Activated CD4-positive, alpha-beta T cell treated with anti-CD3 and anti-CD28 coated beads, Interleukin-2, amount 50 U/mL, for 16 hours (primary cell): ENCODE measurements at places on chromosomes 4 and X.

GRCh38 chr4:687048-687970 lies 1.6 kb downstream of the SLC49A3 start:
- no peak for DNase-seq

- no peak for DNase-seq
Observed at GRCh38 chrX:24424948-24425347, 40.1 kb upstream of the PDK3 start.

DNA sequence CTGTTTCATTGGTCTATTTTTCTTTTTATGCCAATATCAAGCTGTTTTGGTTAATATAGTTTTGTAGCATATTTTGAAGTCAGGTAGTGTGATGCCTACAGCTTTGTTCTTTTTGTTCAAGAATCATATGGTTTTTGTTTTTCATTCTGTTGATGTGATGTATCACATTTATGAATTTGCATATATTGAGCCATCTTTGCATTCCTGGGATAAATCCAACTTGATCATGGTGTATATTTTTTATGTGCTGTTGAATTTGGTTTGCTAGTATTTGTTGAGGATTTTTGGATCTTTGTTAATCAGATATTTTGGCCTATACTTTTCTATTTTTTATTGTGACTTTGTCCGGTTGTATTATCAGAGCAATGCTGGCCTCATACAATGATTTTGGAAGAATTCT lies 74.8 kb downstream of the GPAT3 start:
- no peak for DNase-seq

DNA sequence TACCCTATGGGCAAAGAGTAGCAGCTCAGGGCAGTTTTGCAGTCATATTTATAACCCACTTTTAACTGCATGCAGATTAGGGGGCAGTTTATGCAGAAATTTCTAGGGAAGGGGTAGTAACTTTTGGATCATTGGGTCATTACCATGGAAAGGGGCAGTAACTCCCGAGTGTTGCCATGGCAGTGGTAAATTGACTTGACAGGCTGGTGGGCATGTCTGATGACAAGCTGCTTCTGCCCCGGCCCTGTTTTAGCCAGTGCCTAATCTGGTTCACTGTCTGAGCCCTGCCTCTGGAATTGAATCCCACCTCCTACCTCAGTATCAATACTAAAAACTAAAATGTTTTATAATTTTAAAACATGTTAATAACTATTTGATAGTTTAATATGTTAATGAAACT lies 362.1 kb upstream of the ATOH1 start:
- no peak for DNase-seq

- DNase-seq = no peak
Observed at GRCh38 chr4:109959195-109959594, 46.5 kb downstream of the EGF start.

DNA sequence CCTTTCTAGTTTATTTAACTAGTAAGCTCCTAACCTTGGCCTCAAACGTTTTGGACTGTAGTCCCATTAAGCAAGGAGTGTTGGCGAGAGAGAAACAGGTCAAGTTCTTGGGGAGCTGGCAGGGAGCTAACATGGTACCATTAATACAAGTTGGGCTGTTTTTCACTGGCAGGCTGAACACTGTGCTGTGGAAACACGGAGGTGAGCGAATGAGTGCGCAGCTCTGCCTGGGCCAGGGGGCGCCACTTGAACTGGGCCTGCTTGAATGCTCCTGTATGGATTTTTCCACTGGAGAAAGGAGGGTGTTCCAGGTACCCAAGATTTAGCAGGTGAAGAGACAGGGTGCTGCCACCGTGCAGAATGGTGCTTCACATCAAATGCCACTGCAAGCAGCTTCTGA lies 7.4 kb upstream of the SMS start:
- DNase-seq = no peak

DNA sequence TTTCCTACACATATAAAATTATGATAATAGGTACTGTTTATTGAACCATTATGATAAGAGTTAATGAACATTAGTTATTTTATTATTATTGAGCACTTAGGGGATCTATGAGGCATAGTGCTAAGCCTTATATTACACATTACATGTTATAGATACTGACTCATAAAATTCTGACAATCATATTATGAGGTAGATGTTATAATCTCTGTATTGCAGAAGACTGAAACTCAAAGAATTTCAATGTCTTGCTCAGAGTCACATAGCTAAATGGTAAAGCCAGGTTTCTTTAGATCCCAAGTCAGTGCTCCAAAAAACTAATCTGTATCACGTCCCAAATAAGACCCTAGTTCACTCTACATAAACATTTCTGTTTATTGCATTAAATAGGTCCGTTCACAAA lies 207.2 kb upstream of the CNKSR2 start:
- DNase-seq = no peak

DNA sequence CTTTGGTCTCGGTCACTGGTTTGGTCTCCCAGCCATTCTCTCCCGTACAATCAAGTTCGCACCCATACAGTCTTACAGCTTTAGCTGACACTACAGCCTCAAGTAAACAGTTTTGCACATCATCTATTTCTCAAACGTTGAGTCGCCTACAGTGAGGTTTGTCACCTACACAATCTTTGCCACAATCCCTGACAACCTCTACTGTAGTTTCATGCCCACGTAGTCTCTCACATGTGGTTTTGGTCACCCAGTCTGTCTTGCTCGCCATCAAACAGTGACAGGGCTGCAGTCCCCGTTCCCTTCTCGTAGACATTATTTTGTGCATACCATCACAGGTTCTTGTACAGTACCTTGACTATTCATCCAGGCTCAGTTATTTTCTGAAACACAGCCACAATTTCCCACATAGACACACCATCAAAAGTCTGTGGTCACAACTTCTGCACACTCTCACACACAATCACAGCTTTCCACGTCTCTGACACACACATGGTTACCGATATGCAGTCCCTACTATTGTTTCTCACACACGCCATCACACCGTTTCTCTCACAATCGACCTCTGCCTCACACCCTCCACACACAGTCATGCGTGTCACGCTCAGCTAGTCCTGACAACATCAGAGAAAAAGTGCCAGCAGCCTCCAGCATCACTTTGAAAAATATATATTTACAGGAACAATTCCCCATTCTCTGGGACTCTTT lies 5.3 kb upstream of the CFP start:
- peak; percentile 35 for DNase-seq
